Globus pallidus (tissue), 1 donor: ENCODE measurements at places on chromosomes 3 and 15.

DNA sequence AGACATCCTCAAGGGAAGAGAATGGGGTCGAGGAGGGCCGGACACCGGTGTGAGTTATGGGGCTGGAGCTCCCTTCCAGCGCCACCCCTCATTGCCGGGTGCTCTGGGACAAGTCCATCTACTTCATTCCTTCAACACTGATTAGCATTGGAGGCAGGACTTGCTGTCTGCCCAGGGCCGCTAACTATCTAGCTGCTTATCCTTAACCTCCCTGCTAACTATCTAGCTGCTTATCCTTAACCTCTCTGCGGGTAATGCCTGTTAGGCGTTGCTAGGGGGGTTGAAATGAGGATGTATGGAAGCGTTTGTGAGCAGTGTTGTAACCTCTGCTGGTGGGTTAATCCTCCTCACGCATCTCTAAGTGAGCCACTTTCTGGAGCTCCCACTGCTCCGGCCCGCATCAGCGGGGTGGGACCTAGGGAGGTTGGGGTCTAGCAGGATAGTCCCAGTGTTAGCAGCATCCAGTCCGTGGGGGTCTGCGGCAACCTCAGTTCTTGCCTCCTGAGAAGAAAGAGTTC, 10.9 kb upstream of the CHAC1 start:
- no peak for DNase-seq

- no peak for DNase-seq
Measured at GRCh38 chr3:144051211-144051610, 79.6 kb downstream of the DIPK2A start.

GRCh38 chr15:58474741-58475323, 43.0 kb downstream of the LIPC start:
- DNase-seq, result peak; percentile 27

GRCh38 chr3:69368129-69368741, 17.7 kb downstream of the FRMD4B start:
- no peak for DNase-seq

DNA sequence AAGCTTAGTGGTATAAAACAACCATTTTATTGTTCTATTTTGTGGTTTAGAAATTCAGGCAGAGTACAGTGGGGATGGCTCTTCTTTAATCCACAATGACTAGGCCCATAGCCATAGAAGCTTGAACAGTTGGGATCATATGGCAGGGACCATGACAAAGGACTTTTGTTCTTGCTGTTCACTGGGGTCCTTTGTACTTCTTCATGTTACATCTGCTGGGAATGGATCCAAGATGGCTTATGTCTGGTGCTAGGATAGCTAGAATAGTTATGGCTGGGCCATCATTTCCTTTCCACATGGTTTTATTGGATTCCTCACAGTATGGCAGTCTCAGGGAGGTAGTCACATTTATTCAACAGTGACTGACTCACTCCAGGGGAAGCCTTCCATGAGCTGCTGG, 427.9 kb upstream of the AGTR1 start:
- DNase-seq, result peak; percentile 95

GRCh38 chr3:171835116-171835515, 8.0 kb upstream of the TMEM212 start:
- no peak for DNase-seq

DNA sequence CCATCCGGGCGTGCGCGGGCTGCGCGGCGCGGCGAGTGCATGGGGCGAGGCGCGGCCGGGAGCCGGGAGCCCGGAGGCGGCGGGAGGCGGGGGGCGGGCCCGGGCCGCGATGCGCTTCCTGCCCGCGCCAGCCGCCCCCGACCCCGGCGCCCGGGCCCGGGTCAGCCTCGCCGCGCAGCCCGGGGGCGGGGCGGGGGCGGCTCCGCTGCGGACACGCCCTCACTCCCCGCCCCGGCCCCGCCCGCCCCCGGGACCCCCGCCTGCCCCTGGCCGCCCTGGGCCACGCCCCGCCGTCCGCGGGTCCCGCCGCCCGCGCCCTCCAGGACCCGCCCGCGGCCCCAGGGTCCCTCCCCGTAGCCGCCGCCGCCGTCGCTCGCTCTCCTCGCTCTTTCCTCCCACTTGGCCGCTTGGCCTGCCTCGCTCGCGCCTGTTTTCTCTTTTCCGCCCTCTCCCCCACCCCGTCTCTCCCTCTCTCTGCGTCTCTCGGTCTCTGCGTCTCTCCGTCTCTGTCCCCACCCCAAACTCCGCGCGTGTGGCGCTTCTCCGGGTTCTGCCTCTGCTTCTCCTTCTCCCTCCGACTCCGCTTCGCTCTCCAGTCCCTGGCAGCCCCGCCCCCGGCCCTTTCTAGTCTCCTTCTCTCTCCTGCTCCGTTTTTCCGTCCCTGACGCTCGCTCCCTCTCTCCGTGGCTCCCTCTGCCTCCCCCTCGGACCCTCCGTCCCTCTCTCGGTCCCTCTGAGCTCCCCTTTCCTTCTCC, at the start of gene PLXND1:
Gene PLXND1, minus strand, starts transcription at position 41 of the 755 bp plus-strand sequence. Its CDS starts 37 bp downstream, at position 4.
- DNase-seq, result peak; percentile 73

DNA sequence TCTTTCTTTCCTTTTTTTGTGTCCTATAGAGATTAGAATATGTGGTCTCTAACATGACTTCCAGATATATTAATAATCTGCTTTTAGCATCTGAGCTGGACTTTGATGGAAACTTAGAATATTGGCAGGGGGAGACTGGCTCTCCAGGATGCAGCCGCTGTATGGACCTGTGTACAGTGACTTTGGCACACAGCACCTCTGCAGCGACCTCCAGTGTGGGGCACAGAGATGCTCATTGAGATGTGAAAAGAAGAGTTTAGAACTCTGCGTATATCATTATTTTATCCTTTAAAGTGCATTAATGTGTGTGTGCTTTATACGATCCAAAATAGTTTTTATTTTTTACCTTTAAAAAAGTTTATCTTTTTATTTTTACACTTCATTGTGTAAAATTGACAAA, 18.3 kb downstream of the CFAP161 start:
- no peak for DNase-seq

GRCh38 chr3:19972054-19972453, 25.2 kb downstream of the RAB5A start:
- DNase-seq, result no peak

DNA sequence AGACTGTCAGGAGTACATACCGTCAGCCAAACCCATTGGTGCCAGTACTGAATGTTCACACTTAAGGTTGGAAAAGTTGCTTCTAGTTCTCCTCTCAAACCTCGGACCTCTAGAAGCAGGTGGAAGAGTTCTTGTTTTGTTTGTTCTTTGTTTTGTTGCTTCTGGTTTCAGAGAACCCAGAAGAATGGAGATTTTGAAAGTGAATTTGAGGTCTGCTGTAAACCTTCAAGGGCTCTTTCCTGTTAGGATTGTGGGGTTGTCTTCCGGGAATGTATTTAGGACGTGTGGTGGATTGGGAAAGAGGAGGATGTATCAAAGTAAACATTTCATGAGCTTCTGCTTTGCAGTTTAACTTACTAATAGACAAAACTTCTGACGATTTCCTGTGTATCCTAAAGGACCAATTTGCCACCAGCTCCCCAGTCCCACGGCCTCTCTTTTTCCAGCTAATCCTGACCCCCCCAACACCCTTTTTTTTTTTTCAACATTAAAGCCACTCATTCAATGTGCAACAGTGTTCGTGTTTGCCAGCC, 50.3 kb downstream of the FILIP1L start:
- DNase-seq, result no peak

- DNase-seq, result no peak
Measured at GRCh38 chr3:132925256-132925930, 112.8 kb upstream of the TMEM108 start.

DNA sequence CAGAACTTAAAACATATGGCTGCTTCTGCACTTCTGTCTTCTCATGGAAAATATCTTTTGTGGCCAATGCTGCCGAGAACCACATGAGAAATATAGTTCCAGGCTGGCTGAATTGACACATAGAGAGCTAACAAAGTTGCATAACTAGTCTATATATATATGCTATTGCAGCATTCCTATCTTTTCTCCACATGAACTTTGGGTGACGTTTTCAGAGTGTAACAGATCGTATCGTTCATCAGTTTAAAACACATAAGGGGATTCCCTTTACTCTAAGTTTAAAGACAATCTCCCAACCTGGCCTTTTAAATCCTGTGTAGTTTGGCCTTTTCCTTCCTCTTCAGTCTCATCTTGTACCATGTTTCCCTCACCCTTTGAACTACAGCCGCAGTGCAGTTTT, 394.2 kb upstream of the CBLB start:
- no peak for DNase-seq

DNA sequence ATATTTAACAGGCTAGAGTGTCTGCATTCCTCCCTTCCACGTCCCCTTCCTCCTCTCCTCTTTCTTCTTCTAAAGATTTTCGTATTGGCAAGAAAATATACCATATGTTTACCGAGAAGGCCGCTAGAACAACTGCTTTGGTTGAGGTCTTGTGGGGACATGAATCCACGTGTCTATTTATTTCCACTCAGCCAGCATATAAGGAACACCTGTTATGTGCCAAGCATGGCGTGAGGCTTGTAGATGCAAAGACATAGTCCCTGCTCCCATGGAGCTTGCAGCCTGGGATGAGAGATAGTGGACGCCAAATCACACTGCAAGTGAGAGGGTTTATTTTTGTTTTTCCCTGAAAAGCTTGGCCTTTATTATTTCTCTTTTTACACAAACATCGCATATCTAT, 57.1 kb downstream of the SLC7A14 start:
- DNase-seq, result no peak

- no peak for DNase-seq
Measured at GRCh38 chr15:48514103-48514816, 131.2 kb downstream of the FBN1 start.

GRCh38 chr3:97721446-97721845, 43.1 kb upstream of the ARL6 start:
- no peak for DNase-seq

DNA sequence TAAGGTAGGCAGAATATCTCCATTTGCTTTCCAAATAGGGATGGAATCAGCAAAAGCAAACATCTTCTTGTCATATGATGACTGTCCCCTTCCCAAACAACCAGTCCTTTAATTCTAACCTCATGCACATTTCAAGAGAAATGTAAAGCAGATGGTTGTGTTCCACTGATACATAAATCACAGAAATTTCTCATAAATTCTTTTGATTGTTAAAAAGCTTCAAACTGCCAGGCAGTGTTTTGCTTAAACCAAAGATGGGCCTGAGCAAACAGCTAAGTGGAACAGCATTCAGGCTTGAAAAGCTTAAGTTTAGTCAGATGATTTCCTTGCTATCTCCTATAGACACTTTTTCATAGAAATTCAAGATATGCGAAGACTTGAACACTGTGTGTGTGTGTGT, 74.3 kb upstream of the SOX2 start:
- no peak for DNase-seq

GRCh38 chr3:63654211-63654610, 1.7 kb downstream of the SNTN start:
- DNase-seq, result no peak

- DNase-seq, result peak; percentile 72
Measured at GRCh38 chr15:38254051-38254883, 1.6 kb downstream of the SPRED1 start.

GRCh38 chr15:95142531-95142930, 911.2 kb downstream of the MCTP2 start:
- DNase-seq, result no peak
